ENCODE measurements at places on chromosomes 12 and 14.
A peak's percentile ranks its signal among the peaks of the same experiment; 100 is the strongest.

DNA sequence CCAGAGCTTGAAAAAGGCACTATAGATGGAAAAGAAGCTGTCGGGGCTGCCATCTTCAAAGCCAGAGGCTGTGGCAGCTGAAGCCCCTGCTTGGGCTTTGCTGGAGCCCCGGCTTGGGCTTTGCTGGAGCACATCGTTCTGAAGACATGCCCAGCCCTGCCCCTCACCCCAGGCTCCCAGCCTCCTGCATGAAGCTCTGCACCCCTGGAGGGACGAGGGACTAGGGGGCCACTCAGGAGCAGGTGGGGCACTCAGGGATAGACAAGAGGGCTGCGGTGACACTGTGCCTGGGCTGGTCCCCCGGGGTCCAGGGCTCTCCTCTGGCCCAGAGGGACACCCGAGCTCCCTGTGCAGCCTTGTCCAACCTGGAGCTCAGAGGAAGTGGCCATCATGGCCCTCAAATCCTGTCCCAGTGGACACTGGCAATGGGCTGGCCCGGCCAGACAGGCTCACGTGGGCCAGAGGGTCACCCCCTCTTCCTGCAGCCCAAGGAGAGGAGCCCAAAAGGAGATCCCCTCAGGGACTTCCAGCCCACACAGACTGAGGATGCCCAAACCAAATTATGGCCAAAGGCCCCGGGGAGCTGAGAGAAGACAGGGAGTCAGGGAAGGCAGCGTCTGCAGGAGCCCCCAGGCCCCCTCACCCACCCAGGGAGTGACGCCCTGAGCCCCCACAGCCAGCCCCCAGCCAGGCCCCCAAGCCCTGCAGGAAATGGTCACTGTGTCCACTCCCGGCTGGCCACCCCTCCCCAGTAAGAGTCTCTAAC lies 23.1 kb upstream of the C14orf180 start:
- DNase-seq = no peak

- peak; percentile 3 for DNase-seq
Measured at GRCh38 chr14:52299692-52300278, 14.3 kb upstream of the PTGER2 start.

GRCh38 chr14:81385886-81386285 lies 14.2 kb downstream of the STON2 start:
- no peak for DNase-seq

- DNase-seq = no peak
Measured at GRCh38 chr14:104090071-104090748, 4.7 kb downstream of the ASPG start.

GRCh38 chr12:79706676-79707075 lies 15.9 kb upstream of the PAWR start:
- no peak for DNase-seq

DNA sequence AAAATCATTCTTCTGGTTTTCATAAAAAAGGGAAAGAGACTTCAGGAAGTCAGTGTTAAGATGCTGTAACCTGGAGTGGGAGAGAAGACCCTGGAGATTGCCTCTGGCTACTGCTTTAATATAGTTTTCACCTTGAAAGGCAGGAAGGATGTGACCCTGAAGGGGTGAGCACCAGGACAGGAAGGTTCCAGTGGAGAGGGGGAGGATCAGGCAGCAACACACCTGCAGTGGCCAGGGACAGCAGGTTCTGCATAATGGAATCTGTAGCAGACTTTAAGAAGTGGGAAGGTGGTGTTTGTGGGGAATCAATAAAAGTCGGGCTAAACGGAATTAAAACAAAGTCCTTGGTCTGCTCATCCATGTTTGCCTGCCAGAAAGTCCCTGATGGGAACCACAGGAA lies 6.3 kb upstream of the HEATR5A start:
- DNase-seq = no peak

DNA sequence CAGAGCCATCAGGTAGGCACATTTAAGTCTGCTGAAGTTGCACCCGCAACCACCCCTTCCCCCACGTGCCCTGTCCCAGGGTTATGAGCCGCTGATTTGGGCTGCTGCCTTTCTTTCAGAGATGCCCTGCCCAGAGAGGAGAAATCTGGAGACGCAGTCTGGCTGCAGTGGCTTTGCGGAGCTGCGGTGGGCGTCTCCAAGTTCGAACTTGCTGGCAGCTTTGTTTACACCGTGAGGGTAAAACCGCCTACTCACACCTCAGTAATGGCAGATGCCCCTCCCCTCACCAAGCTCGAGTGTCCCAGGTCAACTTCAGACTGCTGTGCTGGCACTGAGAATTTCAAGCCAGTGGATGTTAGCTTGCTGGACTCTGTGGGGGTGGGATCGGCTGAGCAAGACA lies 14.7 kb downstream of the PTCSC3 start:
- no peak for DNase-seq

GRCh38 chr12:31749024-31749704 lies 20.3 kb upstream of the AMN1 start:
- DNase-seq = peak; percentile 56

DNA sequence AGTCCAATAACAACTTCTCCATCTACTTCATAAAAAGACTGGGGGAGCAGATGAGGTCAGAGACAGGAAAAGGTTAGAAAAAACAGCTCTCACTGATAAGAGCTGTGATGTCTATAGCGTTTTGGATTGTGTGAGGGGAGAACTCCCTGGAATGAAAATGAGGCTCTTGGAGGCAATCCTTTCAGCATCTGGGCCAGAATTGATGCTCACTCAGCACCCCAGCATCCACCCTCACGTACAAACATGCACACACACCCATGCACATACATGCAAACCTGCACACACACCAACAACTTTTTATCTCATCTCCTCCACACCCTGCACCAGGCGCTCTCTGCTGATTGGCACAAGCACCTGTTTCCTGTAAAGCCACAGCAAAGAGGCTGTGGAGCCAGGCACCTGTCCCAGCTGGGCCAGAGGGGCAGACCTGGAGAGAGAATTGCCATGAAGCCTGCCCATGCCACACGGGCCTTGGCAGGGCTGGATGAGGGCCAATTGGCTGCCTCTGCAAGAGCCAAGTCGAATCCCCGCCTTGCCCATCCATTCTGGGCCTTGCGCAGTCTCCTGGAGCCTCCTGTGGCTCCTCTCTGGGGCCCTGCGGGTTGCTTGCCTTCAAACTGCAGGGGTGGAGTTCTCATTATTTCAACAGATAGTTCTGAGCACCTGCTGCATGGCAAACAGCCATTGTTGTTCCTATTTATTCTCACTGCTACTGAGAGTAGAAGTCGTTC lies 53.1 kb downstream of the SYNE3 start:
- DNase-seq = no peak

GRCh38 chr14:71240171-71240570 lies 332.9 kb downstream of the PCNX1 start:
- no peak for DNase-seq

DNA sequence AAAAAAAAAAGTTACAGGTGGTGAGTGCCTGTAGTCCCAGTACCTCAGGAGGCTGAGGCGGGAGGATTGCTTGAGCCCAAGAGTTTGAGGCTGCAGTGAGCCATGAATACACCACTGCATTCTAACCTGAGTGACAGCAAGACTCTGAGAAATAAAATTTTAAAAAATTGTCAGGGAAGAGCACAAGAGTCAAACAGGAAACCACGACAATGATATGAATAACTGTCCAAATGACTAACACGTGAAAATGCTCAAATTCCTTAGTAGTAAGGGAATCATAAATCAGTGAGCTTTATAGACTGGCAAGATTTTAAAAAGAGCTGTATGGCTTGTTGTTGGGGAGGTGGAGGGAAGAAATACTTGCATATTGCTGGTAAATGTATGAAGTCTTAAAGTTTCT lies 12.9 kb upstream of the ASPG start:
- DNase-seq = no peak

GRCh38 chr12:48447755-48448154 lies 24.6 kb upstream of the ANP32D start:
- DNase-seq = no peak

GRCh38 chr14:65106736-65107135 lies 4.4 kb upstream of the MAX start:
- no peak for DNase-seq

DNA sequence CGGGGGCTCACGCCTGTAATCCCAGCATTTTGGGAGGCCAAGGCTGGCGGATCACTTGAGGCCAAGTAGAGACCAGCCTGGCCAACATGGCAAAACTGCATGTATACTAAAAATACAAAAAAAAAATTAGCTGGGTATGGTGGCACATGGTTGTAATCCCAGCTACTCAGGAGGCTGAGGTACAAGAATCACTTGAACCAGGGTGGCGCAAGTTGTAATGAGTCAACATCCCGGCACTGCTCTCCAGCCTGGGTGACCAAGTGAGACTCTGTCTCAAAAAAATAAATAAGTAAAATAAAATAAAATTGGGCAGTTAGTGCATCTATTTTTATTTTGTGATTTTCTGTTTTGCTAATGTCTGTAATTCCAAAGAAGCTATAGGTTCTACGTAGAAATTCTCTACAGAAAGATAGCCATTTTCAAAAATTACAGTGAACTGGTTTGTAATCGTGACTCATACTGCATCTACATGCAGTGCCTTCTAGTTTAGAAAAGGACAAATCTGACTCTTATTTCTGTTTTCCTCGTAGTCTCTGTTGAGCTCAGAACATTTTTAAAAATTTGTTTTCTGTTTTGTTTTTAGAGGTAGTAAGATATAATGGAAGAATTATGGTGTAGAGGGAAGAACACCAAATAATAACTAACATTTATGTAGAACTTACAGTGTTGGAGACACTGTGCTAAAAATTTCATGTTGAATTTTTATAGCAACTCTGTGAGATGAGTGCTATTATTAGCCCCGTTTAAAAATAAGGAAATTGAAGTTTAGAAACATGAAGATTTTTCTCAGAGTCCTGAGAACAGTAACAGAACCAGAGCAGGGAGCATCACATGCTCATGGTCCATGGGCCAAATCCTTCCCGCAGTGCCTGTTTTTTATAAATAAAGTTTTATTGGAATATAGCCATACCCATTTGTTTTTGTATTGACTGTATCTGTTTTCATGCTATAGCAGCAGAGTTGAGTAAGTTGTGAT lies 201.2 kb downstream of the SYNE2 start:
- no peak for DNase-seq

GRCh38 chr12:45130881-45131281 lies 80.0 kb upstream of the DBX2 start:
- peak; percentile 14 for DNase-seq

DNA sequence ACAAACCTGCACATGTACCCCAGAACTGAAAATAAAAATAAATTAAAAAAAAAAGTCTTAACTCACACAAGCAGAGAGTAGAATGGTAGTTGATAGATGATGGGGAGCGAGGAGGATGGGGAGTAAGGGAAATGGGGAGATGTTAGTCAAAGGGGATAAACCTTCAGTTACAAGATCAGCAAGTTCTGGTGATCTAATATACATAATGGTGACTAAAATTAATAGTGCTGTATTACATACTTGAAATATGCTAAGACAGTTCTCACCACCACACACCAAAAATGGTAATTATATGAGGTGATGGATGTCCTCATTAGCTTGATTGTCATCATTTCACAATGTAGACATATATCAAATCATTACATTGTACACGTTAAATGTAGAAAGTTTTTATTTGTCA lies 3.2 kb upstream of the C12orf42 start:
- no peak for DNase-seq

DNA sequence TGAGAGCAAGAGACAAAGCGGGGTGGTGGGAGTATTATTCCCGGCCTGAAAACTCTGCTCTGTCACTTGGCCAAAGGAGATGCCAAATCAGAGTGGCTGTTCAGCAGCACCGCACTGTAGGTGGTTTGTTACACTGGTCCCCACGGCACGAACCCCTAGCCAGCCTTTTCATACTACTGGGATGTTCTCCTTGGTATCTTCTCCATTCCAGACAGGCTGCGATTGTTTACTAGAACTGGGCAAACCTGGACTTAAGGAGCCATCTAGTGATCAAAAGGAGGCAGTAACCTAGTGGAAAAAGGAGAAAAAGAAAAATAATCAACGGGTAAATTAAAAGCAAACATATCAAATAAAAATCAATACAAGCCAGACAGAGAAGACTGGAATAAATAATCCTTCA lies 58.9 kb upstream of the TMTC2 start:
- no peak for DNase-seq

GRCh38 chr14:105253329-105253682 lies 5.0 kb downstream of the BTBD6 start:
- no peak for DNase-seq

DNA sequence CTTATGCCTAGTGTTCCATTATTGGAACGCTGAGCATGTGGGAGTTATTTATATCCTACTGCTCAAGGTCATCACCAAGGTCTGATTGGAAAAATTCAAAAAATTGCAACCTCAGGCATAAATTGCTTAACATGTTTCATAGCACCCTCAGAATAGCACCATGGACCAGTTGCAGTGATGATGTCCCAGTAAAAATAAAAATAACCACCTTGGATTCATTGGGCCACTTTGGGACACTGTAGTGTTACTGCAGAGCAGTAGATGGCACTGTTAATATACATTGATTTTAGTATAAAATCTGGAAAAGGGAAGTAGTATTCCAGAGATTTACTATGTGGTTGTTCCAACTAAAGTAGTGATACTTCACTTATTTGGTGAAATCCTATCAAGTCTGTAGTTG lies 31.0 kb upstream of the PTCSC3 start:
- no peak for DNase-seq

DNA sequence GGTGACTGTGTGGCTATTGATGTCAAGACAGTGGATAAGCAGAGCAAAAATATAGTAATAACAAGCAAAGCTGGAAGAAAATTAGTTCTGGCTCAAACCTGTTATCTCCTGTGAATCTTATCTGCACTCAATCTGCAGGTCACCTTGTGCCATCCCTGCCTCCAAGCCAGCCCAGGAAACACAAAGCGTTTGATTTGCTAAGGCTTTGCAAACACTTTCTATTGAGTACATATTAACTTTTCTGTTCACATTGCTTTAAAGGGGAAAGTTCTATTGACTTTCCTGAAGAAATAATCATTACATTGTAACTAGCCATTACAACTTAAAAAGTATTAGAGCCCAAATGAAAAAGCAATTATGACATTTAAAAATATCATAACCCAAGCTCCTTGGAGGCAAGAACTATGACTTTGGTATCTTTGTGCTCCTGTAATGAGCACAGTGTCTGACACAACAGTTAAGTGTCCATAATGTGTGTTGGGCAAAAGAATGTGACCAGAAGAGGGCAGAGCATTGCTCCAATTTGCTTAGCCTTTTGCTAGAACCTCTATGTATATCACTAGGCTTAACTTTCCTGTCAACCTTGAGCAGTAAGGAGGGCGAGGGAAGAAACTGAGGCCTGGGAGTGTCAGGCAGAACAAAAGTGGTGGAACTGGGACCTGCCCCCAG lies 24.7 kb downstream of the SERPINA3 start:
- no peak for DNase-seq

- no peak for DNase-seq
Measured at GRCh38 chr12:131491916-131492490, 218.9 kb upstream of the SFSWAP start.

DNA sequence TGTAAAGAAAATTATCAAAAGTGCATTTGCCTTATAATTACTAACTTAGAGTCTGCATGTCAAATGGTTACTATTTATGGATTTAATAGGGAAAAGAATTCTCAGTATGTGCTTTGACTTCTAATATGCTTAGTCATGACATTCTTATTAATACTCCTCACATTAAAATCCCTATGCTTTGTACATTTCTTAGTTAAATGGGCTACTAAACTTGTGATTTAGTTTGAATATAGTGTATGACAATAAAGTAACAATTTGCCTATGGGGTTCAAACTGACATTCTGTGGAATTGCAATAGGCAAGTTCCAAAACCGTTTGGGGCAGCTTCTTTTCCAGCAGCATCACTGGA lies 361.9 kb upstream of the TMTC1 start:
- no peak for DNase-seq

- no peak for DNase-seq
Measured at GRCh38 chr14:92121207-92121669, 268 bp downstream of the NDUFB1 start.
